ENCODE measurements at places on chromosomes 1 and 21.

DNA sequence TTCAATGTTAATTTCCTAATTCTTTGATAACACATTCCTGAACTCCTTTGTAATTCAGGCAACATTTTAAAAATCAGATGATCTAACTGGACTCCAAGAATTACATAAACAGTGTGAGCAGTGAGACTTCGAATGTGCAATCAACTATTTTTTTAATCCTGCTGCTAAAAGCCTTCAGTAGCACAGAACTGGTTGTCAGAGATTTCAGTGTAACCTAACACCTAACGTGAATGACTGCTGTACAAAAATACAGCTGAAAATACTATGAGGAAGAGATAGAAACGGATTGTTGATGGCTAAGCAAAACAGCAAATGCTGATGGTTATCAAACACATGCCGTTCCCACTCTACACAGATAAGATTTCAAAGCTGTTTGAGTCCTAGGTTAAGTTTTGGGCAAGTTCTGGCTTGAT, 46.1 kb downstream of the APP start:
- no peak for DNase-seq

GRCh38 chr21:35427320-35428000, 378.4 kb upstream of the RUNX1 start:
- DNase-seq: no peak

DNA sequence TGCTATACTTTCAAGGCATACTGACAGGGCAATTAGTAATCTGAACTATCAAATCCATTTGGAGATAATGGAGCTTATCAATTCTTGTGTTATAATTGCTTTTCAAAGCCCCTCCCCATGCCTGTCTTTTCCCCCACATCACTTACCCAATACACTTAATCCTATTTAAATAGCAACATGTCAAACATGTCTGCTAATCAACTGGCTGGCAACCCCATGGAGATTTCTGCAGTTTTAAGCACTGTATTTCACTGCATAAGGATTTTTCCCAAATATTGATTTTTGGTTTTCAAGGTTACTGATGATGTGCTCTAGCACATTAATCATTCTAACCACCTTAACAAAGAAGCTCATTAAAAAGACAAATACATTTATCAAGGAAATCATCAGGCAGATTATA, 800.3 kb downstream of the PLA2G4A start:
- DNase-seq: no peak

- DNase-seq: no peak
These were observed 146.2 kb upstream of the ZC3H11B start for GRCh38 chr1:219759095-219759494.

GRCh38 chr1:228802386-228803220, 67.3 kb downstream of the RHOU start:
- no peak for DNase-seq

DNA sequence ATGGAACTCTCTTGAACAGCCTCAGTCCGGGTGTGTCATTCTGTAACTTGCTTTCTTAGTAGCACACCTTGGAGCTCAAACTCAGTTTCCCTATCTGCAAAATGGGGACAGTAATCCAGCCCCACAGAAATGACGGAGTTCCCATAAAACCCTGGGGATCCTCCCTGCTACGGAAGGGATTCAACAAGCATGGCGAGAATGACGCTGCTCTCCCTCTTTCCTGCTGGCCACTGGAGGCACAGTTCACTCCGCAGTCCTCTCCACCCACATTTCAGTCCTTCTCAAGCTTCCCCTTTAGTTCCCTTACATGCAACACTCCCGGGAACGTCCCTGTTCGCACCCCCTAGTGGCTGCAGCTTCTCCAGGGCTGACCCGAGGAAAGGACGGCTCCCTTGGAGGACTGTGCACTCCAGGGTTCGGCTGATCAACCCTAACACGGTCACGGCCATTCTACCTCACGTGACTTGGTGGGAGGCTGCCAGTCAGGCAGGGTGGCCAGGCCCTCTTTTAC, 20.6 kb downstream of the RUNX3 start:
- no peak for DNase-seq

GRCh38 chr1:228903434-228904071, 168.3 kb downstream of the RHOU start:
- DNase-seq: no peak

GRCh38 chr1:12548279-12548972, 69.6 kb downstream of the DHRS3 start:
- no peak for DNase-seq

DNA sequence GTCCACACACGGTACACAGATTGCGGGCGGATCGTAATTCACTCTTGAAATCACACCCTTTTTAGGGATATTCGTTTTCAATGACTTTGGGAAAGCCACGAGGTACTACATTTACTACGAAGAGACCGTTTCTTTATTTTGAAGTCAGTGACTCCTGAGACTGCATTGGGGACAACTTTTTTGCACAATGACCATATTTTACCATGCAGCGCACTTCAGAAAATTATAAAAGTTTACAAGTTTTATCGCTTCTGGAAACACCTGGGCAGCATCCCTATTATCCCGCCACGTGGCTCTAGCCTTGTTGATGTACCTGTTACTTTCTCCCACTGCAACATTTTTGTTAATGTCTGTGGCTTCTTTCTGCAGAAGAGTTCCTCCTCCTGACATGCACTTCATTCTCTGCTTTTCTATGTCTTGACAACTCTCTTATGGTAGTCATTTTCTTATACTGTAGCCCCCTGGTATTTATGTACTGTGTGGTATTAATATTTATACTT, 1.3 kb upstream of the AKT3 start:
- DNase-seq: no peak

DNA sequence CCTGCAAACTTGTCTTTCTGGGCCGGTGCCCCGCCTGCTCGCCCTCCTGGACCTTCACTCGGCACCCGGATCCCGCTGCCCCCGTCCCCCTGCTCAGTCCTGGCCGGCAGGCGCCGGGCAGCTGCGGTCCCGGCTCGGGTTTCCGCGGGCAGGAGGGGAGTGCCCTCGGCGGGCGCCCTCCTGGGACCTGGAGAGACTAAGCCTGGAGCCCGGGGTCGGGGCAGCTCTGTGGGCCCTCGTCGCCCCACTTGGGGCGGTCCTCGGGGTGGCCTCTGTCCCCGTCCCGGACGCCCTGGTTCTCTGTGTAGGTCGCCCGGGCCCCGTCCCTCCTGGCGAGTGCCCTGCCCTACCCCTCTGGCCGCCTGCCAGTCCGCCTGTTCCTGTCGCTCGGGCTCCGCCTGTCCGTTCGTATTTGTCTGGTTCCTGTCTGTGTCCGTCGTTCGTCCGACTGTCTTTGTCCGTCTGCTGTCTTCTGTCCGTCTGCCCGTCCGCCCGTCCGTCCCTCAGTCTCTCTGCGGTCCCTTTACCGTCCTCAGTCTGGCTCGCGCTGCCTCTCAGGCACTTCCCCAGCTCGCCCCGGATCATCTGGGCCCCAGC, 490 bp downstream of the SERINC2 start:
- no peak for DNase-seq

DNA sequence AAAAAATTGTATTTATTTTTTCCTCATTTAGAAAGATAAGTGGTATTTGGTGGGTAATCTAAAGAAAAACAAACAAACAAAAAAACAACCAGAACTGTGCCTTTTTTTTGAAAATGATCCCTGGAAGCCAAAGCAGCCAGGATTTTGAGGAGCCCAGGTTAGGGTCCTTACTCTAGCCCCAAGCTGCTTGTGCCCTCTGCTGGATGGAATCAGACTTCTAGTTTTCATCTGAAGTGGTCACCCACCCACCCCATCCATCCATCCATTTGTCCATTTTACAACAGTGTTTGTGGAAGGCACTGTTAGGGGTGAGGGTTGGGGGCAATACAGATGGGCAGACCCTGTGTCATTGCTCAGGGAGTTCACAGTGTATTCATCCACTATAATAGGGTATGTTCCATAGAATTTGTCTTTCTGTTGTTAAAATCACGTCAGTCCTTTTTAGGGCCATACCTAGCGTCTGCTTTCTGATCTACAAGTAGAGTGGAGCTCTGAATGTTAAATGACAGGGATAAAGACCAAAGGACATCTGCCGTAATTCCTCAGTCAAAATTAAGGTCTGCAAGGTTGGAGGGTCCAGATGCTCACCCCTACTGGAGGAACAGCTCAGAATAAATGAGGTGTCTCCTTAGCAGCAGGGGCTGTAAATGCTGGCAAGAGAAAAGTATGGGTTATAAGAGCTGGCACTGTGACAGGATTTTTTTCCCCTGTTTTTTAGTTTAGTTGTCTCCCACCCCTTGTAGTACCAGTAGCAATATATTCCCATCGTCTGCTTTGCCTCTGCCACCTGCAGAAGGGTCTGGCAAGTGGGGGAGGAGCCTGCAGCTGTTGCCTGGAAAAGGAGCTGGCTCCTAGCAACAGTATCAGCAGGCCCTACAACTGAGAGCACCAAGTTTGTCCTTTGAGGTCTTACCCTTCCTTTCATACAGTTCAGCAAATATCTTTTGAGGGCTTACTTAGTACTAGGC, 3.2 kb downstream of the LRRC42 start:
- DNase-seq: no peak

DNA sequence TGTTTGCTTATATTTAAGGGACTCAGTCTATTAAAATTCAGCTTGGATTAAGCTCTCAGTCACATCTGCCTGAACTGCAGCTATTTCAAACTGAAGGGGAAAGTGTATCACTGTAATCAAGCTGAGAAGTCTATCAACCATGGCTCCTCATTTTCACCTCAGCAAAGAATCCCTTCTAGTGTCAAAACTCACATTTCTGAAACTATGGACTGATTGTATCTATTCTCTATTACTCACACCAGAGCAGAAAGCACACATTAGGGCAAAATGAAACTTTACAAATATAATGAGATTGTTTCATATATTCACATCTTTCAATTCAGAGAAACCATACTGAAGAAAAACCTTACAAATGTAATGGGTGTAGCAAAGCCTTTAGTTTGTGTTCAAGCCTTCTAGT, 14.6 kb upstream of the C1orf146 start:
- no peak for DNase-seq

DNA sequence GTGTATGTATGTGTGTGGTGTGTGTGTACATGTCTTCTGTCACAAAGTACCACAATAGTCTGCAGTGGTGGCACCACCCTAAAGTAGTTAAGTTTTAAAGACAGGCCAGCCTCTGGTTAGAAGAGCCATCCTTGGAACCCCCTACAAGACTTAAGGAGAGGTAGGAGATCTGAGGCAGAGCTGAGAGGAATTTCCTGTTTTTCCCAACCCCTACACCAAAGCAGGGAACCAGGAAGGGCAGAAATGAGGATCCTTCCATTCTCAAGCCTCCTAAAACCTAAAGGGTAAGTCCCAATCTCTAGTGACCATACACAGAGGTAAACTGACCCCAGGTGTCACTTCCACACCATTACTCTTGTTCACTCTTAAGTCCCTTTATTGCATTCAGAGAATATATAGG, 11.1 kb downstream of the PEA15 start:
- DNase-seq: no peak
